Stimulated activated CD8-positive, alpha-beta memory T cell treated with anti-CD3 and anti-CD28 coated beads, Interleukin-7, amount 100 ng/mL, for 1 hour (primary cell): ENCODE measurements at places on chromosomes 12 and 14.

DNA sequence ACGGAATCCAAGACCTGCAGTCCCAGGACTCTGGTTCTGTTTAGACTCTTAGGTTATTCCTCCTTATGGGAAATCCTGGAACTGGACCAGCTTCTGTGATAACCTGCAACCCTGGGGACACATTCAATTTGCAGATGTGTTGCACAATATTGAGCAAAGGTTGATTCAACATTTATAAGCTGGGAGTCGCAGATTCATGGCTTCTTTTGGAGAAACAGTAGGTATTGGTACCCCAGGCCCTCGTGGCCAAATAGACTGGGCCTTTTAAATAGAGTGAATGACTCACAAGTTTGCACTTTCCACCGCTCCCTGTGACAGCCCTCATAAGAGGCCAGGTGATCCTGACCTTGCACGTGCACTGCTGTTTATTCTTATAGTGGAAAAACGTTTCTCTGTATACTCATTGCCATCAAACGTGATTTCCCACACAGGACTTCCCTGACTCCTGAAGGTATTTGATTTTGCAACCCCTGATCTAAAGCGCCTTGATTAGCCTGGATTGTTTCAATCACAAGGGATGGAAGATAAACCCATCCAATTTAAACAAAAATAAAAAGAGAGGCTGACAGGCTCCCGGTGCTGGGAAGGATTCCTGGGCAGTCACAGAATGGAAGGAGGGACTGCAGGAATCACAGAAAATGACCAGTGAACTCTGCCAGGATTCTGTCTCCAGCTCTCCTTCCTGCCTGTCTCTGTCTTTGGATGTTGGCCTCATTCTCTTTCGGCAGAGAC lies 98.0 kb downstream of the VCPKMT start:
- no peak for DNase-seq

GRCh38 chr12:123948796-123949769 lies 23.5 kb downstream of the CCDC92 start:
- no peak for DNase-seq

DNA sequence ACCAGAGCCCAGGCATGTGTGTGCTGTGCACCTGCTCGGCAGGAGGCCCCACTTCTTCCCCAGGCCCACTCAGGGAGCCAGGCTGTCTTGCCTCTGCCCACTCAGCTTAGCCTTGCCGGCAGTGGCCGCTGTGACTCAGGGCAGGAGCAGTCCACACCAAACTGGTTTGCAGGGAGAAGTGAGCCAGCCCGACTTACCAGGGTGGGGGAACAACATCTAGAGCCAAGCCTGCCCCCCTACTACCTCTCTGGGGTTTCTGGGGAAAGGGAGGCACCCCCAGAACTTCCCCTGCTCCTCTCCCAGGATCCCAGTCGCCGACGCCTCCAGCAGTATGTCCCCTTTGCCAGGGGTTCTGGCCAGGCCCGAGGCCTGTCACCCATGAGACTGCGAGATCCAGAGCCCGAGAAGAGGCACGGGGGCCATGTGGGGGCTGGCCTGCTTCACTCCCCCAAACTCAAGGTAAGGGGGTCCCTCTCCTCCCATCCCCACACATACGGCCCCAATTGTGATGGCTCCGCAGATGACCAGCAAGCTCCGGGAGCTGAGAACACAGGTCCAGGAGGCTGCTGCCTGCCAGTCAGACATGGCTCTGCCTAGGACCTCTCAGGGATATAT lies 3.0 kb downstream of the PLEKHG6 start:
- DNase-seq: no peak

DNA sequence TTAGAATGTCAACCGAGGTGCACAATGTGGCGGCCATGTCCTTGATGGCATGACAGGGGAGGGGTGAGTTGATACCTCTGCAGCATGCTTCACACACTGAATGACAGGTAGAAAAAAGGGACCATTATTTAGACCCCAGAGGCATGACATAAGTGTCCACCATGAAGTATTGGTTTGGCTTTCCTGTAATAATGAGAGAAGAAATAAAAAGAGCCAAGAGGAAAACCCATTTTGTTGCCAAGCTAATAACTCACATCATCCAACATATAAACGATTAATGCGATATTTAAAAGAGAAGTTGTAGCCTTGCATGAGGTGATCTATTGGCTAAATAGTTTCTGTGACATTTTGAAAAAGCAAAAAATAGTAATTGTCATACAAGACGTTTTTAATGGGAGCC lies 343.4 kb downstream of the LRIG3 start:
- no peak for DNase-seq

GRCh38 chr14:99035268-99035667 lies 236.7 kb downstream of the BCL11B start:
- no peak for DNase-seq

GRCh38 chr12:3511760-3512159 lies 20.8 kb downstream of the PRMT8 start:
- DNase-seq: no peak

GRCh38 chr14:51630987-51631386 lies 20.7 kb upstream of the FRMD6 start:
- no peak for DNase-seq

DNA sequence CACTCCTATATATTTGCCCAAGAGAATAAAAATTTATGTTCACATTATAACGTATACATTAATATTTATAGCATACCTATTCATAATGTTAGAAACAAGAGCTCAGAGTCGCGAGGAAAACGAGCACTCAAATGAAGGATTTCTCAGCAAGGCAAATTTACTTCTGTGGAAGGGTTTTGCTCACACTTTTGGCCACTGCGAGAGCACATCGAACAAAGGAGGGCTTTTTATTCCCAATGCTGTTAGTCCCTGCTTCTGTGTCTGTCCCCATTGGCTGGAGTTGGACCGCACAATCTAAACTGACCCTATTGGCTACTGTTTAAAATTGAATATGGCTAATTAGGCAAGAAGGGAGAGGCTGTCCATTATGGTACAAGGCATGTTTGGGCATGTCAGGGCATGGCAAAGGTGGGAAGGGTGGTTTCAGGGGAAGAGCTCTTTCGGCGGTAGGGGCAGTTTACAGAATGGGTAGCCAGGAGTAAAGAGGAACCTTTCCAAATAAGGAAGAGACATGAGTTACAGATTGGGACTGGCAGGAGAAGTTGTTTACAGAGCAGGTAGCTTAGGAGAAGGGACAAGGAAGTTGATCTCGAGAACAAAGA lies 702.9 kb downstream of the TRHDE start:
- DNase-seq: no peak

- DNase-seq: no peak
These were observed 839 bp downstream of the SLC38A1 start for GRCh38 chr12:46267825-46268582.

- DNase-seq: no peak
These were observed 55.4 kb downstream of the KDM2B start for GRCh38 chr12:121525411-121525810.

DNA sequence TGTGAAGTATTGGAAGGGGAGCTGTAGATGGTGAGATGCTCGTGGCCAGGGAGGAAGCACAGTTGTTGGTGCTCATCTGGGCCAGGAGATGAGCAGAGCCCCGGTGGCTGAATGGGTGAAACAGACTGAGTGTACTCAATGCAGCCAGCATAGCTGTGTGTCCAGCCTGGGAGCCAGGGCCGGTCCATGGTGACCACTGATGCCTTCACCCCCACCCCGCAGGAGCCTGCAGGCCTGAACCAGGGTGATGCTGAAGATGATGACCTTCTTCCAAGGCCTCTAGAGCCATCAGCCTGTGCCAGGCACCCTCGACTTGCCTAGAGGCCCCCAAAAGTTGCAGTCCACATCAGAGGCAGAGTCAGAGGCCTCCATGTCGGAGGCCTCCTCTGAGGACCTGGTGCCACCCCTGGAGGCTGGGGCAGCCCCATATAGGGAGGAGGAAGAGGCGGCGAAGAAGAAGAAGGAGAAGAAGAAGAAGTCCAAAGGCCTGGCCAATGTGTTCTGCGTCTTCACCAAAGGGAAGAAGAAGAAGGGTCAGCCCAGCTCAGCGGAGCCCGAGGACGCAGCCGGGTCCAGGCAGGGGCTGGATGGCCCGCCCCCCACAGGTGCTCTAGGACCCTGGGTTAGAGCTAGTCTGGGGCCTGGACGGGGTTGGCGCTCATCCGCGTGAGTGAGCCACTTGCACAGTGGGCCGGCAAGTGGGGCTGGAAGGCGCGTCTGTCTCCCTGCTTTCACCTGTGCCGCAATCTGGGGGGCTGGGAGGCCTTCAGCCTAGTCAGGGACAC lies 3.0 kb downstream of the TNFAIP2 start:
- no peak for DNase-seq

DNA sequence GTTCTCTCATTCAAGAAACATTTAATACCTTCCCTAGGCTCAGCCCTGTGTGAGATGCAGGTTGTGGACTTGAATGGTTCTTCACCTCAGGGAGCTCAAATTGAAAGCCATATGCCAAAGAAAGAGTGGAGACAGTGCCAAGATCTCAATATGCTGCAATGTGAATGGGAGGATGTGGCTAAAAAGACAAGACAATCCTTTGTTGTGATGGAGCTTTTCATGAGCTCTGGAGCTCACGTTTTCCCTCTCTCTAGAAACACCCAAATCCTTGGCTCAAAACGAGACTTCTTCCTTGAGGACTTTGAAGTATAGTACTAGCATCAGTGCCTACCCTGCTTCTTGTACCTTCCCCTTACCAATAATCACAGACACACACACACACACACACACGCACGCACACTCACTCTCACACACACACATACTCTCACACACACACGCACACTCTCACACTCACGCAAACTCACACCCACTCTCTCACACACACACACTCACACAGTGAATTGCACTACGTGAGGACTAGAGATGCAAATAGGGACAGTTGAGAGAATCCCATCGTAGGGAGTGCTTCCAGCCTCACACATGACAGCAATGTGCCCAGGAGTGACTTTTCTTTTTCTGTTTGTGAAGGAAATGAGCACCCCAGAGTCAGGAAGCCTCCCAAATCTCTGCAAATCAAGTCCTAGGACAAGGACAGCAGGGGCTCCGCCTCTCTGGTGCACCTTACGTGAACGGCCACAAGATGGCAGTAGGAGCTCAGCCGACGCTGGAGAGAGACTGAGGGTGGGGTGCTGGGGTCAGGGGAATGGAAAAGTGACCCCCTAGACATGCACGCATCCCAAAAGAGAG lies 231.4 kb downstream of the PCNX1 start:
- peak; percentile 13 for DNase-seq

- no peak for DNase-seq
These were observed 301.5 kb upstream of the ATP2B1 start for GRCh38 chr12:90010089-90010488.

DNA sequence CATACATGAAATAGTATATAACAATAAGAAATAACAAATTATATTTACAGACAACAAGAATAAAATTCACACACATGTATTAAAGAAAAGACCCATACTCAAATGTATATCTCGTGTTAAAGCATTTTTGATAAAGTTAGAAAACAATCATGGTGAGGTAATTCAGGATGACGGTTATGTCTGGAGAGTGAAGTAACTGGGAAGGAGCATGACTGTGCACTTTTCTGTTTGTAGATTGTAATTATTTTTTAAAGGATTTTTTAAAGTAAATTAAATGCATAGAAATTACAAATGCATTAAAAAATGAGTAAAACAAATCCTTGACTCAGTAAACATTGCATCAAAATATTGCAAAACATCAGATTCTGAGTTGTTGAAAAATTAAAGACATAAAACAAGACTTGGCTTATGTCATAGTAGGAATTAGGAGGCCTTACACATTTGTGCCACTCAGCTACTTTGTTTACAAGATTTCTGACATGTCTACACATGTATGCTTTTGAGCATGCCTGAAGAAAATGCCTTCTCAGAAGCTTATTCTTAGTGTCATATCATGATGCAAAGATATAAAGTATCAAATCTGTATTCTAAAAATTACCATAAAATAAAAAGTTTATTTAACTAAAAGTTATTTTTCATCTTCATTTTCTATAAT lies 1325.1 kb downstream of the SLC16A7 start:
- DNase-seq: no peak

GRCh38 chr12:107236824-107237511 lies 143.6 kb upstream of the CRY1 start:
- DNase-seq: no peak

GRCh38 chr12:52343550-52343949 lies 22.4 kb upstream of the KRT83 start:
- DNase-seq: no peak

DNA sequence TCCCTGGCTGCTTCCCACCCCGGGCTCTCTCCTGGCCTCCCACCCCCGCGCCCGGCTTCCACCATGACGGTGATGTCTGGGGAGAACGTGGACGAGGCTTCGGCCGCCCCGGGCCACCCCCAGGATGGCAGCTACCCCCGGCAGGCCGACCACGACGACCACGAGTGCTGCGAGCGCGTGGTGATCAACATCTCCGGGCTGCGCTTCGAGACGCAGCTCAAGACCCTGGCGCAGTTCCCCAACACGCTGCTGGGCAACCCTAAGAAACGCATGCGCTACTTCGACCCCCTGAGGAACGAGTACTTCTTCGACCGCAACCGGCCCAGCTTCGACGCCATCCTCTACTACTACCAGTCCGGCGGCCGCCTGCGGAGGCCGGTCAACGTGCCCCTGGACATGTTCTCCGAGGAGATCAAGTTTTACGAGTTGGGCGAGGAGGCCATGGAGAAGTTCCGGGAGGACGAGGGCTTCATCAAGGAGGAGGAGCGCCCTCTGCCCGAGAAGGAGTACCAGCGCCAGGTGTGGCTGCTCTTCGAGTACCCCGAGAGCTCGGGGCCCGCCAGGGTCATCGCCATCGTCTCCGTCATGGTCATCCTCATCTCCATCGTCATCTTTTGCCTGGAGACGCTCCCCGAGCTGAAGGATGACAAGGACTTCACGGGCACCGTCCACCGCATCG lies 1.8 kb downstream of the KCNA1 start:
- DNase-seq: no peak
